NCI-H2171 (cell line): ENCODE measurements at places on chromosomes 16 and 17.

GRCh38 chr16:86826941-86827340 lies 248.6 kb downstream of the FOXL1 start:
- DNase-seq = no peak

DNA sequence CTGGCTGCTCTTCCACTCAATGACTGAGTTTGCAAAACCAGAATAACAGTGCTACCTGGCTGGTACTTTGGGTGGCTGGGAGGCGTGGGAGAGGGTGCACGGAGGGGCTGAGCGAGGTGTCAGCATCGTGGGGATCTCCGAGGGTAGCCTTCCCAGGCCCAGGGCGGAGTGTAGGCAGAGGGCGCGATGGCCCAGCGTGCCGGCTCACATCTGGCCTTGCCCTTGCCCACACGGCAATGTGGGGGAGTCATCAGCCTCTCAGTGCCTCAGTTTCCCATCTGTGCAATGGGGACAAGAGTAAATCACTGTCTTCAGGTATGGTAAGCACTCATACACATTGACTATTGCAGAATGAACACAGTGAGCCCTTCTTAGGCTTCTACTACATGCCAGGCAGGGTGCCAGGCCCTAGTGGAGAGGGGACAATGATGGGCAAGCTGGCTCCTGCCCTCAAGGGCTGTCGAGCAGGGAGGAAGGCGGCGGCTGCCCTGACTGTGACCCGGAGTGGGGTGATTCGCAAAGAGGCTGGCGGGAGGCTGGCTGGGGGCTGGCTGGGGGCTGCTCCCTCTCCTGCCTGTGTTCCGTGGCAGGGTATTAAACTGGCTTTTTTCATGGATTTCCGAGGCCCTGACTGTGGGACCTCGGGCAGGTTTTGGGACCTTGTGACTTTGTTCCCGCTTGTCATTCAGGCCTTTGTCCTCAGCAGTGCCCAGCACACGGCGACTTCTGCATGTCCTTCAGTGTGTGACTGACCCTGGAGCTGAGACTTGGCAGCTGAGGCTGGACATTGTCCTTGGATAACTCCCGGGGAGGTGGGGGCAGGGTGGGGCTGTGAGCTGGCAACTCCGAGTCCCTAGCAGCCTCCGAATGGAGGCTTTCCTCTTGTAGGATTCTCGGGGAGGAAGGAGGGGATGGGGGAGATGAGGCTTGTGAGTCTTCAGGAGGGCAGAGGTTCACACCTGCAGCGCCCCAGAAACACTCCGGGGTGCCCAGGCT lies 243.1 kb downstream of the SEC14L1 start:
- peak; percentile 47 for DNase-seq

DNA sequence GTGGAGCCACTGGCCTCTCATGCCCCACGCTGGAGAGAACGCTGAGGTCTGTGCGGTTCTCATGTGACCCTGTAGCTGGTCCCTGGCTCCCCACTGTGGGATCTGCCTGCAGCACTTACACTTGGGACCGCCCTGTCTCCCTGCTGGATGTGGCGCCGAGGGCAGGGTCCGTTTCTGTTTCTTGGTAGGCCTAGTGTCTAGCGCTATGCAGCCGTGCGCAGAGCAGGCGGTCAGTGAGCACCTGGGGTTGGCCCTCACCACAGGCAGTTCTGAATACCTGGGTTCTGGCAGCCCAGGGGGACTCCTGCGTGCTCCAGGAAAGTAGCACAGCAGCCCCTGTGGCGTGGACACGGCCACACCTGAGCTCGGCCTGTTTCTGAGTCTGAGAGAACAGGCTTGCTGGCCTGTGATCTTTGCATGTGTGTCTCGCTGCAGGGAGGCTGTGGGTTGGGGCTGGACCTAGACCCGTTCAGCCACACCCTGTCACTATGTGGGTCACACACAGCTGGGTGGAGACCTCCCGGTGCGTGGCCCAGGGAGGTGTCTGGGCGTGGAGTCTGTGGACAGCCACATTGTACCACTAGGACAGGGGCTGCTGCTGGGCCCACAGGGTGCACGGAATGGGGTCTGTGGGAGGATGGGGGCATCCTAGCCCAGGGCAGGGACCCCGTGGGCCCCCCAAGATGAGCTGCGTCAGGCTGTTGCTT lies 2.8 kb downstream of the CAPN15 start:
- DNase-seq = no peak

GRCh38 chr17:9298135-9298534 lies 276.8 kb downstream of the NTN1 start:
- no peak for DNase-seq

DNA sequence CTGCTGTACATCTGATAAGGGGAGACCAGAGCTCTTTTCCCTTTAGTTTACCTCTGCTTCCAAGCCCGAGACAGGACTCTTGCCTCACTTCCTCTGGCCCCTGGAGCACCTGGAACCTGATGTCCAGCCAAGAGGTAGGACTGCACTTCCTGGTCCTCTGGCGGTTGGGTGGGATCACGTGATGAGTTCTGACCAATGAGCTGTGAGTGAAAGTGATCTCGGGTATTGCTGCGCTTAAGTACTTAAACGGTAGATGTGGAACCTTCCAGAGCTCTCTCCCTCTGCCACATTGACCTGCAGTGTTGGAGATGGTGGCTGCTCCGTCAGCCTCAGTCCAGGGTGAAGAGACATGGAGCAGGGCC lies 67.0 kb downstream of the SMPD3 start:
- DNase-seq = no peak

GRCh38 chr16:69486724-69487123 lies 62.3 kb downstream of the CYB5B start:
- DNase-seq = no peak

GRCh38 chr17:77235370-77235941 lies 94.7 kb downstream of the SEC14L1 start:
- DNase-seq = no peak
